ENCODE measurements at places on chromosomes 1 and 21.
A peak's percentile ranks its signal among the peaks of the same experiment; 100 is the strongest.

DNA sequence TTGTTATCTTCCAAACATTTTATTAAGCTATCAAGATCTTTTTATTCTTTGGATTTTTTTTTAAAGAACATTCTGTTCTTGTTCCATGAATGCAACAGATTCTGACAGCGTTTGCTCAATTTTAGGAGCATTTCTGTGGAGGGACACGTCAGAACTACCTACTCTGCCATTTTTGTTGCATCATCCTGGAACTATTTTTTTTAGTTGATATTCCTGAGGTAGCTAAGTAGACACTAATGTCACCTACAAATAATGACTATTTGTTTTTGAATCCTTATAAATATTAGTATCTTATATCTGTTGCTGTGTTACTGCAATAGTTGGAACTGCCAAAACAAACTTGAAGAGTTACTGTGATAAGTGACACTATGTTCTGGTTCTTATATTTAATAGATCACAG, 57.2 kb downstream of the DNAI4 start:
- no peak for DNase-seq

DNA sequence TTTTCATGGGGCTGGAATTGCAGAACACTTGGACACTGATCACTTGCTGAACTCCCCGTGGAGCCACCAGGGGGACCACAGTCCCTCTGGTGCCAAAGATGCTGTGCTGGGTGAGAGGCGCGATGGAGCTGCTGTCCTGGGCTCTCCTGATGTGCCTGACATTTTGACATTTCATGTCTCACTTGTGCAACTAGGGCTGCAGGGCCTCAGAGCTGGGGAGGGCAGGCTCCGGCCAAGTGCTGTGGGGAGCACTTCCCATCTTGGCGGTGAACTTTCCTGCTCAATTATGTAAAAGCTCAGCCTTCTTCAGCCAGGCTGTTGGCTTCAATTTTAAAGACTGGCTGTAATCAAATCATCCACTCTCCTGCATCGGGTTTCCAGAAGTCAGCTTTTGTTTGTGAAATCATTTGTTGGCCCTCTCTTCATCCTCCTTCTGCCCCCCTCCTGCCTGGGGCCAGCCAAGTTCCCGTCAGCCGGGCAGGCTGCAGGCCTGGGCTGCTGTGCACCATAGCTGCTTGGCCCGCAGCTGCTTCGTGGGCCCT, 36.8 kb downstream of the KCNAB2 start:
- peak; percentile 70 for DNase-seq

GRCh38 chr1:224168859-224169380, 14.1 kb upstream of the DEGS1 start:
- peak; percentile 24 for DNase-seq

DNA sequence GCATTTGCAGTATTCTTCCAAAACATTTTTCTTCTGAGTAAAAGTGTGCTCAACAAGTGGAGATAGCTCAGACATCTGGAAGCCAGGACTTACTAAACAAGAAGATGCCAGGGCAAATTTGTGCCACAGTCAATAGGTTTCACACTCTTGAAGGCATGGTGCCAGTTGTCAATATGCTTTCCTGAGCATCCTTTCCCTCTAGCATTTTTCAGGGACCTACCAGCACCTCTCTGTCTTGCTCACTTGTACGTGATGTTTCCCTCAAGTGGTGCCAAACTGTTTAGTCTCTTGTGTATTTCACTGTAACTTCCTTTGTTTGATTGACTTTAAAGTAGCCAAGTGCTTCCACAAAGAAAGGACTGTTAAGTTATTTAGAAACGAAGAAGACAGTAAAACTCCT, 194.0 kb upstream of the SGIP1 start:
- DNase-seq = no peak

- DNase-seq = peak; percentile 58
Observed at GRCh38 chr1:211705467-211706091, 30.2 kb upstream of the NEK2 start.

GRCh38 chr1:32239337-32239736, 7.7 kb upstream of the FAM167B start:
- no peak for DNase-seq

GRCh38 chr1:241012708-241013340, 344.2 kb downstream of the RGS7 start:
- no peak for DNase-seq
